ENCODE measurements at places on chromosomes 12 and 14.

DNA sequence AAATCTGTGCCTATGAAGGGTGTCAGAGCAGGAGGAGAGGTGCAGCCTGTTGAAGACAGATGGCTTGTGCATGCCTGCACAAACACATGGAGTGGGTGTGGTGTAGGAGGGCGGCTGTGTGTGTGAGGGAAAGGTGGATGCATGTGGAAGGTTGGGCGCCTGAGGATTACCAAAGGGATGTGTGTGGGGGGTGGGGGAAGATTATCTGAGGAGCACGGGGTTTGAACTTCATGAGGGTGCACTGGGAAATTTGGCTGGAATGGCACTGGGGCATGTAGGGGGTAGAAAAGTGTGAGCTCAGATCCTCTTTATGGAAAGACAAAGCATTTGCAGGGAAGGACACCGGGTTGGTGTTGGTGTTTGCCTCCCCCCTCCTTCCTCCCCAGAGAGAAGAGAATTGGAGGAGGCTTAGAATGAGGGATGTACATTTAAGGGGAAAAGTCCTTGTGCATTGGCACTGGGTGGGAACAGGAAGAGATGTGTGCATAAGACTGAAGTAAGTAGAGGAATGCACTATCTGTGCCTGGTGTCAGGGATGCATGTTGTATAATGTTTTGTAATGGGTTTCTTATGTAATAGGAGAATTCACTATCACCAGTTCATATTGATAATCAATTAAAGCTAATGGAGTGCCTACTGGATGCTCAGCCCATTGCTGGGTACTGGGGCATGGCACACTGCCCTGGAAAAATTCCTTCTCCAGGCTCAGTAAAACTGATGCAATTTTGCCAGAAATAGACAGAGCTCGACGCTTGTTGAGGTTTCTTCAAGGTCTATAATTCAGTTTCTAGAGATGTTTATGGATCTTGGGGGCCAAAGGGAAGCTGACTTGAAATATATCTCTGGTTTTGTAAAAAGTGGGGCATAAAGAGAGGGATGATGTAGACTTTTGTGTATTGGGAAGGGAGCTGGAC, 3.0 kb downstream of the NTF3 start:
- no peak for DNase-seq

DNA sequence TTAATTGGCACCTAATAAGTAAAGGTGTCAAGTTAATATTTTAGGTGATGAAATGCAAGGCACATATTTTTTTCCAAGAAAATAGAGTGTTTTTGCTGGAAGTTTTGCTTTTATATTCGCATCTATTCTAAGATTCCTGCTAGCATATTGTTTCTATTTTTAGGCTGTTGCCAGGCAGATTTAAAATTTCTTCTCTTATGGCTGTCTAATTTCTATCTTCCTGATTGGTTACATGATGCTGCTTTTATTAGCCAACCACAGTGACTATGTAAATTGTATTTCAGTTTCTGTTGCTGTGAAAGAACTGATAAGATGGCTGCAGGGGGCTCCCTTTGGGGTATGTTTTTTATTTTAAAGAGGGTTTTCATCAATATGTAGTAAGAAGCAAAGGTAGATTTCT, 42.7 kb downstream of the ATF7IP start:
- peak; percentile 75 for DNase-seq

- DNase-seq = no peak
These were observed 13.7 kb downstream of the CHFR start for GRCh38 chr12:132873724-132874123.

DNA sequence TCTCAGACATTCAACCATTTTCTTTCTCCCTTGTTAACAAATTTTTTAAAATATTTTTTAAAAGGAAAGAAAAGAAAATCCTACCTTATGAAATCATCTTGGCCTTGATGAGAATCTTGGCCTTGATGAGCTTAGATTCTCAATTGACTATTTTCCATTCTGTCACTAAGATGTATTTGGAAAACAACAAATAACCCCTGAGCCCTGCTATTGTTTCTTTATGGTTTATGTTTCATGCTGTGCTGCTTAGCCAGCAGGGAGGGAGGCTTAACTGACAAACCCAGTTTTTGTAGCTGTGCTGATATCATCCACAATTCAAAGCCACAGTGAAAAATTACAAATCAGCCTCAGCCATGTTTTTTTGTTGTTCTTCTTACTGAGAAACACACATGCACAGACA, 404.1 kb downstream of the RAD51B start:
- no peak for DNase-seq

GRCh38 chr14:102629011-102629444, 36.6 kb downstream of the RCOR1 start:
- DNase-seq = peak; percentile 60

DNA sequence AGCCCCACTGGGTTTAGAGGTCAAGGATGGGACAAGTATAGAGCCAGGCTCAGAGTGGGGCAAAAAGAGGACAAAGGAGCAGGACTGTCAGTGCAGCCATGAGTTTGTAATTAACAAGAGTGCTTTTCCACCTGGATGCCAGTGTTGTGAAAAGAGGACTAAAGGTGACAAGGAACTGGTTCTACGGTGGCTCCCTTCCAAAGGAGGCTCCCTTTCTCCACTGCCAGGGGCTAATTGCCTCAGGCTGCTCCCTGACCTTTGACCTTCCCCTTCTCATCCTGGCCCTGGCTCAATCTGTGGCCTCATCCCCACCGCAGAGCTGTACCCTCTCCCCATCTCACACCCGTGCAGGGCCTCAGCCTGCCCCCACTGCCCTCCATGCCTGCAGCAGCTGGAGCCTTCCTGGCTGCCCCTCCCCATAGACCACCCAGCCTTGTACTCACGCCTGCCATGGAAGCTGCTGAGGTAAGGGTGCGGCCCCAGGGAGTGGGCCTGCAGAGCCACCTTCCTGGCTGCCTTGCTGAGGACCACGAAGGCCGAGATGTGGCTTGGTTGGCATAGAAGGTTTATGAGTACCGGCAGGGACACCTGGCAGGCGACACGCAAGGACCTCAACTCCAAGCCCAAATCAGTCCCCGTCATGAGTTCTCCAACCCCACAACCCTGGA, 24.8 kb upstream of the FKBP4 start:
- no peak for DNase-seq

DNA sequence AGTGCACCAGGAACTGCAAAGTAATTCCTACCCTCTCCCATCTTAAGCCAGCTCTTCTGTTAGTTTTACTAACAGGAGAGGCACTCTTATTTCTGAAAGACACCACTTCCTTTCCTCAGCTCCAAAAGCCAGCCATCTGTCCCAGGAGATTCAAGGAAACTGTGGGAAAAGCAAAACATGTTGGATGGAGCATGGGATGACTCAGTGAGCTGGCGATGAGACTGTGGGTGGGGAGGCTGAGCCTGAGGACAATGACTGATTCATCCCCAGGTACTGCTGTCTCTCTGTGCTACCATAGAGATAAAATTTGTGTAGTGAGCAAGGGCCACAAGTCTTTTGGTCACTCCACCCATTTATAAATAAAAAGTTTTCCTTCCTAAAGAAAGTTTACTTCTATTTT, 141.4 kb downstream of the MYRFL start:
- DNase-seq = no peak

Data from hematopoietic multipotent progenitor cell treated with erythropoietin and hydrocortisone succinate and interleukin-3 and kit ligand, for 6 days (in vitro differentiated cells).